ENCODE measurements at places on chromosomes 13 and 19.

DNA sequence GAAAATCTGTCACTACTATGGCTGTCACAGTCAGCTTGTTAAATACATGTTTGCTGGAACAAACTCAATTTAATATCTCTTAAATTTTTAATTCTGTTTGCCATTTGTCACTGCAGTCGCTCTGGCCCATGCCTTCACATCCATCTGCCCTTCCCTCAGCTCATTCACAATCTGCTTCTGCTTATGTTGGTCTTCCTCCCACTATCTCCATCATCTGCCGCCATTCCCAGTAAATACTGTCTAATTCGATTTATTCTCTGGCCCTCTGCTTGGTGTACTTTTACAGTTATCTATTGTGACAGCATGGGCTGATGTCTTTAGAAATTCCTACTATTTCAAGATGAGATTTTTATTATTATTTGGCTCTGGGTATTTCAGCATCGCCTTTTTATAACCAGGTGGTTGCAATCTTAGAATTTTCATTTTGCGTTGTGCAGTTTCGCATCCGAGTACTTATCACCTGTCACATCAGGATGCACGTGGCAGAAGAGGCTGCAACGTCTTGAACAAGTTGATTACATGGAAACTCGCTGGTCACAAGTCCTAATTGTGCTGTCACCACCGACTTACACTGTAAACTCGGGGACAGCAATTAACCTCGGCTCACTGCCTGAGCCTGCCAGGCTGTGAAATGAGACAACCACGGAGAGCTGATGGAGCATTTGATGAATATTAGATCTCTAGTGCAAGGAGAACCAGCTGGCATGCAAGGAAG lies 158.4 kb downstream of the MYO16 start:
- no peak for DNase-seq

DNA sequence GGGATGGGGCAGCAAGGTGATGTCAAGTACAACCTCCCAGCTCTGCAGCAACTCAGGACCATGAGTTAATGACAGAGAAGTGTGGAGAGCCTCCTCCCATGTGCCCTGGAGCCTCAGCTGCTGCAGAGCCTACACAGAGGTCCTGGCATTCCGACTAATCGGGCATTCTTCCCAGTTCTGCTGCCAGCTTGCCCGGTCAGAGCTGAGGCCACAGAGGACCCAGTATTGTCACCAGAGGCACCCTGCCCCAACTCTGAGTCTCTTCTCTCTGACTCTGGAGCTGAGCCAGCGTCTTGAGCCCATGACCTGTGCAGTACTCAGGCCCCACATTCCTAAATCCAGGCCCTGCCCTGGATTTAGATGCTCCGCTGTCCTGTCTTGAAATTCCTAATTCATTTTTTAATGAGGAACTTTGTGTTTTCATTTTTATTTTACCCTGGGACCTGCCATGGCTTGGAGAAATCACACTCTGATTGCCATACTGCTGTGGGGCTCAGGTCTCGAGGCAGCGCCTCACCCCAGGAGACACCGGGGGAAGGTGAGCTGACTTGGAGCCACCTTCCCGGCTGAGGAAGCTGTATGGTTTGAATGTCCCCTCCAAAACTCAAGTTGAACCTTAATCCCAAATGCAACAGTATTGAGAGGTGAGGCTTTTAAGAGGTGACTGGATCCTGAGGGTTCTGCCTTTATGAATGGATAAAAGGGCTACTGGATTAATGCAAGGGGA lies 144.9 kb upstream of the ZNF507 start:
- no peak for DNase-seq

DNA sequence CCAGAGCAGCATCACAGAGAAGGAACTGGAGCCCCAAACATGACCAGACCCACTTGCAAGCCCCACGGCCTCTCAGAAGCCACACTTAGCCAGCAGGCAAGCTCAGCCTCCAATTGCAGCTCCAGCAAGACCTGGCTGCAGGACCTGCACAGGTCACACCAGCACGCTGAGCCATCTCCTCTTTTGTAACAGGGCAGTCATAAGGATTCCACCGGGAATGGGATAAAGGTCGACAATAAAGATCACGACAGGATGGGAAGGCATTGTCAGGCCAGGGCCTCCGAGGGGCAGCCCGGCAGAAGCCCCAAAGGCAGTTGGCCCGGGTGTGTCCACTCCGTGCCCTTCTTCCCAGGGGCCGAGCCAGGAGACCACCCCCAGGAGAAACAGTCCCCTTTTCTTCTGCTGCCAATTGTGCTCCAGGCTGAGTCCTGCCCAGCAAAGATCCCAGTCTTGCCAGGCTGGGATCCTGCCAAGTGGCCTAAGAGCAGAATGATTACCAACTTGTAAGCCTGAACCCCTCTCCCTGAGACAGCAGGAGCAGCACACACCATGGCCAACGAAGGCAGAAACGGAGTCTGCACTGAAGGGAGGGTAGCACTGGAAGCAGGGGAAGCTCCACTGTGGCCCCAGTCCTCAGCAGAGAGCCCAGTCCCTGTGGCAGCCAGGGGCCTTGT lies 12.5 kb downstream of the PEPD start:
- DNase-seq = no peak

- no peak for DNase-seq
Observed at GRCh38 chr19:48836089-48837017, at the start of gene HSD17B14. Gene HSD17B14, minus strand, starts transcription at chr19:48836491. Its CDS starts 80 bp downstream, at chr19:48836411.

DNA sequence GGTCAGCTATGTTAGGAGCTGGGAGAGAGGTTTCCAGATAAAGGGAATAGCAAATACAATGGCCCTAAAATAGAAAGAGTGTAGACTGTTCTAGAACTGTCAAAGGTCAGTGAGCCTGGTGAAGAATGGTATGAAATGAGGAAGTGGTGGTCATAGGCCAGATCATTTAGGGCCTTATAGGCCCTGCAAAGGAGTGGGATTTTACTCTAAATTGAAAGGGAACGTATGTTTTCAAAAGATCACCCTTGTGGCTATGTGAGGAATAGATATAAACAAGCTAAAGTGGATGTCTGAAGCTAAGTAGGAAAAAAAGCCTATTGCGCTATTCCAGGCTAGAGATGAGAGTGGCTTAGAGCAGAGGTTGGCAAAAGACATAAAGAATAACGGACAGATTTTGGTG lies 70.7 kb upstream of the TDRD3 start:
- no peak for DNase-seq

DNA sequence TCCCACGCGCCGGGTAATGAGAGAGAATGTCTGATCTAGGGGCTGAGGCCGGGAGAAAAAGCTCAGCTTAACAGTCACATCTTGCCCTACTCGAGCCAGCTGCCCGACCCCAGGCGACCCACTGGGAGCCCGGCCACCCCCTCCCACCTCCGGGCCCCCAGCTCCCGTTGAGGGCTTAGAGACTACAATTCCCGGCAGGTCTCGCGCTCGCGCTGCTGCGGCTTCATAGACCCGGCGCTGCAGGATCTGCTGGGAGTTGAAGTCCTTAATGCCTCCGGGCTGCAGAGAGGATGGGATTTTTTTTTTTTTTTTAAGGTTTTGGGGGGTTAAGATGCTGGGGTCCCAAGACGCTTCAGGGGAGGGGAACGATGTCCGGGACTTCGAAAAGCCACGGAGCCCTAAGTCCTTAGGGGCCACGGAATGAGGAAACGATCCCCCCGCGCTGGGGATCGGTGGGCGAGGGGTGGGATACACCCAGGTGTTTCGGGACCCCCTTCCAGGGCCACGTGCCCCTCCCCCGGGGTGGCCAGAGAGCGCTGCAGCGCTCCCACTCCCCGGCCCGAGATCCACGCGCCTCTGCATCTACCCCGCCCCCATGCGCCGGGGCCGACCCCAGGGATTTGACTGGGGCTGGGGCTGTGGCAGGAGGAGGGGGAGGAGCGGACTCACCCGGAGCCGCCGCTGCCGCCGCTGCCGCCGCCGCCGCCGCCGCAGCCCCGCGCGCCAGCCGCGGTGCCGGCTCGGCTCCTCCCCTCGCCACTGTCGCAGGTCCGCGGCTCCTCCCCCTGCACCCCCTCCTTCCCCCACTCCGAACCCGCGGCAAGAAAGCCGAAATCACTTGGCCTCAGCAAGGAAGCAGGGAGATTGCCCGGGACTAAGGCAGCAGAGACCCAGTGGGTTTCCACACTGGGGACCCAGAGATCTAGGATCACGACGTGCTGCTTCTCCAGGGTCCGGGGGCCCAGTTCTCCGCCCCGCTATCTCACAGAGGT lies at the start of gene SYT3:
Gene SYT3, minus strand, starts transcription at position 761 of the 992 bp plus-strand sequence. CDS start 2,470 bp downstream, outside the sequence.
- no peak for DNase-seq

- DNase-seq = no peak
Observed at GRCh38 chr13:26074706-26075105, 22.9 kb upstream of the SHISA2 start.

GRCh38 chr13:109058087-109058486 lies 428.7 kb downstream of the MYO16 start:
- DNase-seq = no peak

- DNase-seq = no peak
Observed at GRCh38 chr19:4161415-4162077, 8.1 kb downstream of the CREB3L3 start.

- DNase-seq = no peak
Observed at GRCh38 chr13:102847272-102848234, 1.7 kb downstream of the ERCC5 start.

- no peak for DNase-seq
Observed at GRCh38 chr19:55032170-55032800, 5.8 kb downstream of the GP6 start.

DNA sequence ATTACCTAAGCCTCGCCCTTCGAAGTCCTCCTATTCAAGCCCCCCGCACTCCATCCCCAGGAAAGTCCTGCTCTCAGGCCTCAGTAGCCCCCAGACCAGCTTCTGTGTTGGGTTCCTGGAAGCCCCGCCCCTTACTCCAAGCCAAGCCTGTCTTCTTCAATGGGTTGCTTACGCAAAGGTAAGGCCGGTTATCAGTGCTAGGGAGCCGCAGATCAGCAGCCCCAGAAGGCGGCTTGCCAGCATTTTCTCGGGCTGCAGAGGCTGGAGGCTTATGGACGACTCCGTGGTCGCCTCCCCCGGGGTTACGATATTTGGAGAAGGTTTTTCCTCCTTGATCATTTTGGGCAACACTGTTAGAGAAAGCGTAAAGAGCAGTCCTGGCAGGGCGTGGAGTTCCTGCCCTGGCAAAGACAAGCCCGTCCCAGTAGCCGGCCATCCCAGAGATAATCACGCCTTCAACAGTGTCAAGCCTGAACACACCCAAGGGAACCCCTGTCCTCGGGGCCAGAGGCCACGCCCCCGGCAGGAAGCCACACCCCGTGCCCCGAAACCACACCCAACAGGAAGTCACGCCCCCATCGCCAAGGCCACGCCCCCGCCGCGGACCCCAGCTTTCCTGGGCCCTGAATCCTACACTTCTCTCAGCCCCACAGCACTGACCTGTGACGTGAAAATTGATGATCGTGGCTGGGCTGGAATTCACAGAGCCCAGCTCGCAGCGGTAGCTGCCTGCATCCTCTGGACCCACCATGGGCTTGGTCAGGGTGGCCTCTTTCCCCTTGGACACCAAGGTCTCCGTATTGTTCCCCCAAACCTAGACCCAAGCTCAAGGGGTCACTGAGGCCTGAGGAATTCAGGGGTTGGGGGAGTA lies 954 bp upstream of the RASIP1 start:
- no peak for DNase-seq

- no peak for DNase-seq
Observed at GRCh38 chr19:18099623-18099995, 2.0 kb downstream of the MAST3 start.

GRCh38 chr13:89375839-89376238 lies 1704.7 kb downstream of the SLITRK5 start:
- no peak for DNase-seq

- DNase-seq = no peak
Observed at GRCh38 chr19:55118401-55118991, 1.1 kb upstream of the PPP1R12C start.

GRCh38 chr13:107493266-107493665 lies 722.1 kb downstream of the LIG4 start:
- DNase-seq = no peak

- DNase-seq = no peak
Observed at GRCh38 chr13:106299621-106300020, 235.8 kb downstream of the EFNB2 start.

DNA sequence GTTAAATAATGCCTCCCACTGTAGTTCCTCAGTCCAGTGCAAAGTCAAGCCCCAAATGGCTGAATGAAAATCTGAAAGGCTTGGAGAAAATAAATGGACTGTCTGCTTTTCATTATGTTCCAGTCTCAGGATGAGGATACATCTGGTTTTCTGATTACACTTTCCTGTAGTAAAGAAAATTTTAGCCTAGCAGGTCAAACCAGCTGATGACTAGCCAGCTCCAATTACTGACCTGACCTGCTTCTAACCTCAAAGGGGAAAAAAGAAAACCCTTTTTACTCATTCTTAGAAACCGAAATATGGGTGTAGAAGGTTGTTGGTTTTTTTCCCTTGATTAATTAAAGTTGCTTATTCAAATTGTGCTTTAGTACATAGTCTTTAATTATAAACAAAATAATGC lies 418.4 kb downstream of the EFNB2 start:
- DNase-seq = no peak

DNA sequence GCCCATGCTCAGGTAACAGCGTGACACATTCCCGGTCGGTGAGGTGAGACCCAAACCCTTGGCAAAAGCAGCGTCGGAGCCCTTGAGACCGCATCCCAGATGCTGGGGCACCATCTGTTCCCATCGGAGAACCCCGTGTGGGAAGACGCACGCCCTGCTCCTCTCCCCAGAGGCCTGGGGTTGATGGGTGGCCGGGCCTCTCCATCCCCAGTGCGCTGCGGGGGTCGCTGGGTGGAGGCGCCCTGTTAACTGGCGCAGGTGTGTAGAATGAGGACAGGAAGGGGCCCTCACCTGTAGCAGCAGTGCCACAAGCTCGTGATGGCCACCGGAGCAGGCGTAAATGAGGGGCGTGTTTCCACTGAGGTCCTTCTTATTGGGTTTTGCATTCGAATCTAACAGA lies 24.6 kb downstream of the PDCD5 start:
- DNase-seq = no peak

- no peak for DNase-seq
Observed at GRCh38 chr19:58086825-58087710, 11.0 kb downstream of the ZSCAN18 start.

DNA sequence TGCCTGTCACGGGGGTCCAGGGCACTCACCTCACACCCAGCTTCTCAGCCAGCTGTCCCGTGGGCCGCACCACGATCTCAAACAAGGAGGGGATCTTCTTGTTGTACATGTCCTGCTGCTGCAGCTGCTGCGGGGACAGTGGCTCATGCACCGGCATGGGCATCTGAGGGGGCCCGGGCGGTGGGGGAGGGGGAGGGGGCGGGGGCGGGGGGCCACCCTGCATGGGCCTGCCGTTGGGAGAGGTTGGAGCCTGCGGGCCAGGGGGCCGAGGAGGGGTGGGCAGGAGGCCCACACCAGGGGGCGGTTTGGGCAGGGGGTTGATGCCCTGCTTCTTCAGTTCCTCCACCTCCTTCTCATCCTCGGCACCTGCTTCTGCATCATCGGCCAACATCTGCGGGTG lies 23.9 kb upstream of the TMEM160 start:
- DNase-seq = no peak

DNA sequence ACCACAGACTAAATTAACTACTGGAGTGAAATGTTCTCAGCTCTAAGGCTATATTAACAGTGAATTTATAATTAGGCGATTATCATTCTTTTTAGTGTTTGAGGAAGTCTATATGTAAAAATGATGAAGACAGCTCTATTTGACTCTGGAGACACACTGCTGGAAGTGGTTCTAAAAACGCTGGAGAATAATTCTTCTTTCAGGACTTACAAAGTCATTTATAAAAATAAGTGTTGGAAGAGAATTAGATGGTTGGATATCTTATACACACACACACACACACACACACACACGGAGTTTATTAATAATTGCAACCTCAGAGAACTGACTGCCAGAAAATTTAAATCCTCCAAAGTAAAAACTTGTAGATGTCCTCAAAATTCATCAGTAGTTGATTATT lies 1171.3 kb downstream of the EFNB2 start:
- no peak for DNase-seq

GRCh38 chr13:81048026-81048461 lies 707.1 kb upstream of the SPRY2 start:
- DNase-seq = no peak

Data from stimulated activated CD4-positive, alpha-beta T cell treated with anti-CD3 and anti-CD28 coated beads, Interleukin-15, amount 100 ng/mL, for 1 hour (primary cell).